ENCODE measurements at places on chromosomes 7 and 10.

GRCh38 chr7:91324663-91325062 lies 60.4 kb downstream of the FZD1 start:
- DNase-seq = no peak

- no peak for DNase-seq
Measured at GRCh38 chr10:119302172-119302571, 94.8 kb downstream of the GRK5 start.

- no peak for DNase-seq
Measured at GRCh38 chr10:43806831-43807640, 158.4 kb upstream of the ZNF32 start.

- DNase-seq = no peak
Measured at GRCh38 chr10:12539350-12540164, 190.2 kb downstream of the CAMK1D start.

- DNase-seq = peak; percentile 30
Measured at GRCh38 chr10:34666008-34666704, 148.9 kb downstream of the PARD3 start.

- DNase-seq = no peak
Measured at GRCh38 chr10:30072068-30072467, 12.7 kb upstream of the JCAD start.

DNA sequence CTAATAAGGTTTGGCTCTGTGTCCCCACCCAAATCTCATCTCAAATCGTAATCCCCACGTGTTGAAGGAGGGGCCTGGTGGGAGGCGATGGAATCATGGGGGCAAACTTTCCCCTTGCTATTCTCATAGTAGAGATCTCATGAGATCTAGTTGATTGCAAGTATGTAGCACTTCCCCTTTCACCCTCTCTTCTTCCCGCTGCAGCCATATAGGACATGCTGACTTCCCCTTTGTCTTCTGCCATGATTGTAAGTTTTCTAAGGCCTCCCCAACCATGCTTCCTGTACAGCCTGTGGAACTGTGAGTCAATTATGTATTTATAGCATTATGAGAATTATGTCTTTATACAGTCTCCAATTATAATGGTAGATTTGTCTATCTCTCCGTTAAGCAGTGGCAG lies 594.5 kb downstream of the ACTR3B start:
- no peak for DNase-seq

- DNase-seq = no peak
Measured at GRCh38 chr10:125985557-125986240, 89.3 kb downstream of the FANK1 start.

- DNase-seq = no peak
Measured at GRCh38 chr7:46812101-46812675, 769.7 kb downstream of the TNS3 start.

DNA sequence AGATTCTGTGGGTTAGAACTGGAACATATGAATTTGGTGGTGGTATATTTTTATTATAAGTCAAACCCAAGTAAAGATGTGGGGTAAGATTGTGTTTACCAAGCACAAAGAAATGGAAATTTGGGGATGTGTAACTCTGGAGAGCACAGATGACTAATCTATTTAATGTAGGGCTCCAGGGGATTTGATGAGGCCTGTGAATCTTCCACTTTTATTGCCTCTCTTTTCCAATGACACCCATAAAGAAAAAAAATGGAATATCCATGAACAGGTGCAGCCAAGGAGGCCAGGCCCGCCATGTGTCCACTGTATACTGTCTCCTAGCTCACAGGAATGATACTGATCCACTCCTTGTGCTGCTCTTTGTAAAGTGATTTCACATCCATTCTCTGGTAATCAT lies 2.8 kb downstream of the SRGN start:
- DNase-seq = no peak

GRCh38 chr7:36777062-36777461 lies 52.8 kb upstream of the AOAH start:
- no peak for DNase-seq

DNA sequence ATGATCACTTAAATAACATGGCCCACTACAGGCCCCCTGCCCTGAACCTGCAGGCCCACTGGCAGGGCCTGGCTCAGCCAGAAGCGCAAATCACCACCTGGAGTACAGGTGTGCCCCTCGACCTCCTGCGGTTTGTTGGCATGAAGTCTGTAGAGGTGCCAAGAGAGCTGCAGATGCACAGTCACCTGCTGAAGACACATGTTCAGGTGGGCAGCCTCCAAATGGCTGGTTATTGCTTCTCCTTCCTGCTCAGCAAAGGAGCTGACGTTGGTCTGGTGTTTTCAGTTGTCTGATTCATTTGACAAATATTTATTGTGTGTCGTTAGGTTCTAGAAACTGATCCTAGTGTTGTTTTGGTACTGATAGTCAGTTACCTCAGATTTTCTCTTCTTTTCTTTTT lies 29.0 kb downstream of the DHTKD1 start:
- DNase-seq = no peak

DNA sequence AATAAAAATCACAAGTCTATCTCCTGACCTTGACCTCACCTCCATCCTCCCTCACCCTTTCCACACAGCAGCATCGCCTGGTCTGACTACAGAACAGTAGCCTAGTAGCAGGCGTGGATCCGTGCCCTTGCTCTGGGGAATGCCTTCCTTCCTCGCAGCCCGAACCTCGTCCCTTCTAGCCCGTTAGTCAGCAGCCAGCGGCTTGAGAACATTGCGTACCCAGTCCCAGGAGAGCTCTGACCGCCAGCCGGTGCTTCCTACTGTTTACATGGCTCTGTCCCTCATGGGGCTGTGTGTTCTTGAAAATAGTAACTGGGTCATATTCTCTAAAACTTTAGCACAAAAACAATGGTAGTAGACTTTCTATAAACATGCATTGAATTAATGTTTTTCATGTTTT lies 682.7 kb upstream of the IGFBP3 start:
- DNase-seq = no peak

DNA sequence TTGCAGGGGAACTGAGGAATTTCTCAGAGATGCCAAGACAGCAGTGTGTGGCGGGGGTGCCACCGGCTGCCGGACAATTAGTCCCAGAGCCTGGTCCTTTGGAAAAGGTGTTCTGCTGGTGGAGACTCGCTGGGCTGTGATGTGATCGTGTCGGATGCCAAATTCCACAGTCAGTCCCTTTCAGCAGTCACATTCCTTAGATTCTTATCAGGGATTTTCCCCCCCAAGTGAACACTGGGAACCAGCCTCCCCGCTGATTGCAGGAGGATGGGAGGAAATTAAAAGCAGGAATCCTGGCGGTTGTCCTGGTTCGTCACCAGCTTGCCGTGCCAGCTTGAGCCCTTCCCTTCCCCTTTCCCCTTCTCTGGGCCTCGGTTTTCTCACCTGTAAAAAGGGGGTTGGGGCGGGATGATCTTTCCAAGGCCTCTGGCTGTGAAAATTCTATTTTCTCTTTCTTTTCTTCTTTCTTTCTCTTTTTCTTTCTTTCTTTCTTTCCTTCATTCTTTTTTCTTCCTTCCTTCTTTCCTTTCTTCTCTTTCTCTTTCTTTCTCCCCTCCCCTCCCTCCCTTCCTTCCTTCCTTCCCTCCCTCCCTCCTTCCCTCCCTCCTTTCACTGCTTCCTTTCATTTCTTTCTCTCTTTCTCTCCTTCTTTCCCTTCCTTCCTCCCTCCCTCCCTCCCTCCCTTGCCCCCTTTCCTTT lies 39.6 kb downstream of the COL26A1 start:
- DNase-seq = peak; percentile 86

All from neuronal stem cell (in vitro differentiated cells).